ENCODE measurements at places on chromosomes 2 and 18. TPM values are rescaled to one million over a fixed set of nuclear protein-coding genes. Genes with fewer than 3 reads are reported as not detected.

DNA sequence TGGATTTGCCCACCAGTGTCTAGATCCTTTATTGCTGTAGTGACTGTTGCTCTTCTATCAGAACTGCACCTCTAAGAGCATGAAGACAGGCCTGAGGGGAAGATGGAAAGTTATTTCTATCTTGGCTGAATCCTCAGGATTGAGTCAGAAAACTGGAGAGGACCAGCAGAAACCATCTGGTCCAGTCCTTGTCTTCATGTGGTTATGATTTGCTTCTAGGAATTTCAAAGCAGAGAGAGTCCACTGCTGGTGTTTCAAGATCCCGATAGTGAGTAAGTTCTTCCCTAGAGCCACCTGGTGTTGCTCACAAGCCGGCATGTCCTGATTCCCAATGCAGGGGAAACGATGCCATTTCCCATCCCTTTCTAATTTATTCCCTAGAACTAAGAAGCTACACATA, 84.2 kb downstream of the NCKAP5 start:
- DNase-seq: peak; percentile 92

DNA sequence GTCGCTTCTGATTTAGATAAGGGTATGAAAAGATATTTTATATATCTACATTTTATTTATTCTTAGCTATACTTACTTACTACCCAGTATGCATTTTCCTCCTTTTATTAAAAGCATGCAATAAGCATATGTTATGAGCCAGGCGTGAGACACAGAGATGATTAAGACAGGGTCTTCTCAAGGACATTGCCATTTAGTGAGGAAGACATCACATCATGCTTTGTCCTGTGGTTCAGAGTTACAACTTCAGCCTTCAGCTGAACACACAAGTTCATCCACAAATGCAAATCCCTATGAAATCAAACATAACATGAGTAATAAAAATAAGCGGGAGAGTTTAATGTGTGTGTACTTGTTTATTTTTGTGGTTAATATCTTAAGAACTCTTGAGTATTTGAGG, 30.2 kb downstream of the GRHL1 start:
- DNase-seq: no peak

MYOM1 gene
- total RNA-seq: 0.90 TPM

MYCN gene
- total RNA-seq: not detected

KCNG2 gene
- total RNA-seq: not detected

CYP20A1 gene
- 69.4 TPM for total RNA-seq

DNA sequence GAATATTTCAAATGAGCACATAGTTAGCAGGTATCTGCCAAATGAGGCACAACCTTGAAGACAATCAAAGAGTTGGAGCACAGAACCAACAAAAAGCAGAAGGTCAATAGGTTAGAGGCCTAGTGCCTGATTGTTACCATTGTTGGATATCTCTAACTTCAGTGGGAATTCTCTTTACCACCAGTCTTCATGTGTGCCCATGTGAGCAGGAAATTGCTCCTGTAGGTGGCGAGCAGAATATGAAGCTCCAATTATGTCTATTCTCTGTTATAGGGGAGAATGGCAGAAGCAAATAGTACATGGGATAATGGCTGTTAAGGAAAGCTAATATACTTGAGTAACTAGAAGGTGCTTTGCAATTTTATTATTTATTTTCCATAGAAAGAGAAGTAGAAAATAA, 14.9 kb upstream of the ZNF385B start:
- no peak for DNase-seq

GRCh38 chr18:74951165-74951760, 257.7 kb downstream of the PTGR3 start:
- peak; percentile 97 for DNase-seq

PSMA8 gene
- not detected for total RNA-seq

- DNase-seq: no peak
Measured at GRCh38 chr2:25374411-25374810, 32.7 kb upstream of the DNMT3A start.

RTKN gene
- 15.7 TPM for total RNA-seq

GRCh38 chr2:40434731-40435271, 17.1 kb downstream of the SLC8A1 start:
- DNase-seq: peak; percentile 98

RTP5 gene
- total RNA-seq: not detected

ACOXL gene
- total RNA-seq: not detected

- no peak for DNase-seq
Measured at GRCh38 chr2:45418532-45418931, 192.5 kb downstream of the SRBD1 start.

DNA sequence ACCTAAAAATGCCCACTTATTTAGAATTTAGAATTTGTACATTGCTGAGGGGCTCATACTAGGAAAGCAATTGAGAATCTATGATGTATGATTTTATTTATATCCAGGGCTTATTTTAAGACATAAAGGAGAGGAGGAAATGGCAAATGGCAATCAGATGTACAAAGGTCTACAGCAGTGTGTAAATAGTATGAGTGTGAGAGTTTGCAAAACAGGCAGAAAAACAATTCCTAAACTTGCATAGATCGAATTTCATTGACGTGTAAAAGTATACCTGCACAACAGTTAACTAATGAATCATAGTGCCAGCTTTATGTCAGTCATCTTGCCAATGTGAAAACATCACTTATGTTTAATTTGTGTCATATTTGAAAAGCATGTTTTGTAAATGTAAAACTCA, 718.7 kb upstream of the GCFC2 start:
- no peak for DNase-seq

DNA sequence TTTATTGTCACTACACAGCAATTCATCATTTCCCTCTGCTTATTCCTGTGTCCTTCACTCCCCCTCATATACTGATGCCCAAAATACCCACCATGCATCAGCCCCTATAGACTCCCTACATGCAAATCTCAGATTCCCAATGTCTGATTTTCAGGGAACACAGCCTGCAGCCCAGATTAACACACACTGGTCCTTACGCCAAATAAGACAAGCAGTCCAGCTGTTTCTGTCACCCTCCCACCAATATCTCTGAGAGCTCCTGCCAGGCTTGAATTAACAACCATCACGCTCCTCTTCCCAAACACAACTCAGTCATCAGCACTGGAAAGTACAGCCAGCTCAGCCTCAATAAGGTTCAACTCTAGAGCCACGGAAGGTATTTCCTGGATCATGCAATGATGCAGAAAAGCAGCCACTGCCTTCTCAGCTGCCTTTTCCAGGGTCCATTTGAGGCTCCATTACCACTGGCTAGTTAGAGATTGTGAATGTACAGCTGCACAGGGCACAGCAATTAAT, 39.0 kb upstream of the SLC35F5 start:
- DNase-seq: peak; percentile 65

ATP6V1C2 gene
- not detected for total RNA-seq

DNA sequence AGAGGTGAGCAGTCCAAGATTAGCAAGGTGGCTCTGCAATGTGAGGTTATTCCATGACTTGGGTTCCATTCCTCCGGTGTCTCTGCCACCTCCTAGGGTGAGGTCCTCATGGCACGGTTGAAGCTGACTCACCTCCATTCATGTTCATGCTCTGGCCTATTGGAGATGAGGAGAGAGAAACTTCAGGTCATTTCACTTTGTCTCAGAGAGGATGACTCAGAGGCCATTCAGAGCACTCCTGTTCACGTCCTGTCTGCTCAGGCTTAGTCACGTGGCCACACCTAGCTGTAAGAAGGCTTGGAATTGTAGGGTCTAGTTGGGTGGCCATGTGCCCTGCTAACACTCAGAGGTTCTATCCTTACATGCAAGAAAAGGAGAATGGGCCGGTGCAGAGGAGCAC, 67.5 kb upstream of the MBOAT2 start:
- DNase-seq: peak; percentile 56

GRCh38 chr2:39108377-39108776, 12.5 kb downstream of the SOS1 start:
- DNase-seq: no peak

- no peak for DNase-seq
Measured at GRCh38 chr2:179424571-179424970, 159.9 kb upstream of the SESTD1 start.

MTCL1 gene
- total RNA-seq: 60.6 TPM

GRCh38 chr2:159497256-159497655, 119.1 kb downstream of the BAZ2B start:
- peak; percentile 86 for DNase-seq

GREB1 gene
- 1.7 TPM for total RNA-seq

CNRIP1 gene
- total RNA-seq: 46.9 TPM

GRCh38 chr2:61789807-61790602, 63.9 kb downstream of the FAM161A start:
- no peak for DNase-seq

DNA sequence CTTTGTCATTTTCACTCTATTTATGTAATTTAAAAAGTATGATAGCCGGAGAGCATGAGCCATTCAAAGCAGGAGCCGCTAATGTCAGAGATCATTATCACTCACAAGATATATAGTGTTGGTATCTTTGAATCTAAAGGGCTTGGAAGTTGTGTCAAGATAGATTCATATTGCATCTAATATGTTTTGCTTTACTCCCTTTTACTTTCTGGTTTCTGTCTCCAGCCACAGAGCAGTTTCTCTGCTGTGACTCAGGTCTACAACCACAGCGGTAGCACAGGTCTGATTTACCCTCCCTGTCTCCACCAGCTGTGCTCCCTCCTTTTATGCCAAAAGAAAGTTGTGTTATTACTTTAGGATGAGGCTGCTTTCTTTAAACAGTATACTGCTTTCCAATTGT, 424.0 kb downstream of the ARHGAP15 start:
- no peak for DNase-seq

DNA sequence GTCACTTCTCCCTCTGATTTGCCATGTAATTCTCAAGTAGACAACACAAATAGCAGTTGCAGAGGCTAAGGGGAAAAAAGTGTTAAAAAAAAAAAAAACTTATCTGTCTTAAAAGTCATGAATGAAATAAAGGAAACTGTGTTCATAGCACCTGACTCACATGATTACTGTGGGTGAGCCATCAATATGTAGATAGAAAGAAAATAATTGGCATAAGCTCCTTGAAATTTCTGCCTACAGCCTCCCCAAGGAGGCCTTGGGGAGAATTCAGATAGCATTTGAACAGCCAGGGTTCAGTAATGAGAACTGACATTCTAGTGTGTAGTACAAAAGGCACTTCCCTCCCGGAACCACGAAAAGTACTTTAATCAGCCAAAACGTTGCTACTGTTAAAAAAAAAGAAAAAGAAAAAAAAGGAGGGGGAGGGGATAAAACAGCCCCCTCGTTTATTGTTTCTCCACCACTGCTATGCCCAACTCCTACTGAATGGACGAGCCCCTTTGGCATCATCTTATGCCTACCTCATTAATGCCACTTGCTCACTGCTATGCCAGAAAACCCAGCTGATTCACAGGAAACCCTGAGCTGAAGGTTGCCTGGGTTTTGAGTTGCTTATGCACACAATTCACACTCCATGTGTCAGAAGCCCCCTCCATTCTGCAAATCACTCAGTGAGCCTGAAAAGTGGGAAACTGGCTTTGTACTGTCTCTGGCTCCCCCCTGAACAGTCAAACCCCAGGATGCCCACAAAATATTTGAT, 65.5 kb upstream of the KLF7 start:
- no peak for DNase-seq

ZNF142 gene
- 4.5 TPM for total RNA-seq

- DNase-seq: no peak
Measured at GRCh38 chr18:11989966-11990380, 8.7 kb downstream of the IMPA2 start.

DNA sequence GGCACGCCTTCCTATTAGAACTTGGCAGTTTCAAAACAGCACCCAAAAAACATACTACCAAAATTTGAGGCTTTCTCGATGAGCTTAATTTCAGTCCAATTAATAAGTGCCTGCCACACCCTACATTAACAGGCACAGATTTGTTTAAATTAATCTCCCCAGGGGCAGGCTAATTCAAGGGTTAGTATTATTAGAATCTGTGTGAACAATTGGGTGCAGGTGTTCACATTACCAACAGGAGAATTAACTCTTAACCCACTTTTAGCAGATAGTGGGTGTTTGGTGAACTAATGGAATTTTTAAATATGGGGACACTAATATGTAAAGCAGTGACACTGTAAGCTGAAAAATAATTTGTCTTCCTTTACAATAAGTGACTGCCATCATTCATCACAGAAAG, 4.1 kb downstream of the MBD2 start:
- DNase-seq: no peak

GRCh38 chr2:191247381-191248057, 2.3 kb downstream of the MYO1B start:
- DNase-seq: peak; percentile 93

OTOS gene
- not detected for total RNA-seq

DNA sequence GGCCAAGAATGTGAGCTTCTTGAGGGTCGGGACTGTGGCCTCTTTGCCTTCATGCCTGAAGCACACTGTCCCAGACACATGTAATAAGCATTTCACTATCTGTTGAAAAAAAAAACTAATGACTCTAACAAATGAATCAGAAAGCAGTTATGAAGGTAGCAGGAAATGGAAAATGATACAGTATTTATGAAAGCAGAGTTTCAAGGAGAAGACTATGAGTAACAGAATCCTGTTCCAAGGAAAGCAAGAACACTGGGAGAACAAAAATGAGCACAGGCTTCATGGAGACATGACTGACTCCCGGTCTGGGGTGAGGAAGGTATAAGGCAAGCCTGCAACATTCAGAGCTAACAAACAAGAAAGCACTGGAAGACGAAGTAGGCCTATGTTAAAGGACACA, 190.8 kb downstream of the RNF152 start:
- DNase-seq: peak; percentile 83

CXCR4 gene
- total RNA-seq: 0.27 TPM

CRYBA2 gene
- total RNA-seq: not detected

FECH gene
- total RNA-seq: 29.9 TPM

DNA sequence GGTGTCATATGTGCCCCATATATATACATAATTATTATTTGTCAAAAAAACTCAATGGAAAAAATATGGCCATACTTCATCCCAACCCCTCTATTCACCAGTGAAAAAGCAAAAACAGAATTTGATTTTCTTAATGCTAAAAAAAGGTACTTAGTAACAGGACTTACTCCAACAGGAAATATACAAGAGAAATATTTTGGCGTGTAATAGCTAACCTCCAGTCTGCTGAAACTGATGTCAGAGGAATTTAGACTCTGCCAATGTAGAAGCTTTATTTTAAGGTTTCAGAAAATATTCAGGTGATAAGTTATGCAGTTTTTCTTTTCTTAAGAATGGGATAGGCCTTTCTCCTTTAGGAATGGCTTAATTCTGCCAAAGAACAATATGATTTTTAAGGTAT, 72.6 kb downstream of the TMEFF2 start:
- DNase-seq: no peak

DNA sequence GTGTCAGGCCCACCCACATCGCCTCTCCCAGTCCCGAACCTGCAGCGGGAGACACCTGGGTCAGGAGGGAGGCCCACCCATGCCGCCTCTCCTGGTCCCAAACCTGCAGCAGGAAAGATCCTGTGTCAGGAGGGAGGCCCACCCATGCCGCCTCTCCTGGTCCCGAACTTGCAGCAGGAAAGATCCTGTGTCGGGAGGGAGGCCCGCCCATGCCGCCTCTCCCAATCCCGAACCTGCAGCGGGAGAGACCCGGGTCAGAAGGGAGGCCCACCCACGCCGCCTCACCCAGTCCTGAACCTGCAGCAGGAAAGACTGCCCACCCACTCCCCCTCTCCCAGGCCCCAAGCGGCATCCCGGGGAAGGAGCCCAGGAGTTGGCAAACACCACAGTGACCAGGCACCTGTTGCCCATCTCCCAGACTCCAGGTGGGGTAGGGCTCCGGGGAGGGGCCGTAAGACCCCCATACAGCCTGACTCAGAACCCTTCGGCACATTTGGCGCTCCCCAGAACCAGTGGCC, 7.8 kb downstream of the SLC66A2 start:
- DNase-seq: no peak
